ENCODE measurements at places on chromosomes 4 and X. TPM values are rescaled to one million over a fixed set of nuclear protein-coding genes. Genes with fewer than 3 reads are reported as not detected.

PF4V1 gene
- total RNA-seq: 2.5 TPM

ADGRL3 gene
- total RNA-seq: 306 TPM

SLC9B2 gene
- total RNA-seq: 112 TPM

DDX53 gene
- not detected for total RNA-seq

SYTL5 gene
- total RNA-seq: 4.4 TPM

HTR2C gene
- total RNA-seq: 0.31 TPM

Measured in occipital lobe (tissue), 3 donors.